Fibroblast of skin of right biceps (primary cell): ENCODE measurements at places on chromosomes 12 and 14.

DNA sequence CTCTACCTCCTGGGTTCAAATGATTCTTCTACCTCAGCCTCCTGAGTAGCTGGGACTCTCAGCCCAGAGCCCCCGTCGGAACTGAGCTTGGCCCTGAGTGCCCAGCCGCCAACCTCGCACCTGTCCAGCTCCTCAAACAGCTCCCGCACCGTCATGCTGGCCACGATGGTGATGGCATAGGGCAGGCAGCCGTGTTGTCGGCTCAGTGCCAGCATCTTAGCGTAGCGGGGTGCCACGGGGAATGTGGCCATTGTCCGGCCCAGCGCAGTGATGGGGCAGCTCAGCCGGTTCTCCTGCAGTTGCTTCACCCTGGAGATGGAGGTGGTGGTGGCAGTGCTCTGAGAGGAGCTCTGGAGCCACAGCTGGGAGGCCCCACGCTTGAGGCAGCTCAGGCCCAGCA lies 32.4 kb downstream of the DHX37 start:
- DNase-seq: no peak

- peak; percentile 48 for DNase-seq
Observed at GRCh38 chr14:54935958-54936357, 33.3 kb upstream of the GCH1 start.

DNA sequence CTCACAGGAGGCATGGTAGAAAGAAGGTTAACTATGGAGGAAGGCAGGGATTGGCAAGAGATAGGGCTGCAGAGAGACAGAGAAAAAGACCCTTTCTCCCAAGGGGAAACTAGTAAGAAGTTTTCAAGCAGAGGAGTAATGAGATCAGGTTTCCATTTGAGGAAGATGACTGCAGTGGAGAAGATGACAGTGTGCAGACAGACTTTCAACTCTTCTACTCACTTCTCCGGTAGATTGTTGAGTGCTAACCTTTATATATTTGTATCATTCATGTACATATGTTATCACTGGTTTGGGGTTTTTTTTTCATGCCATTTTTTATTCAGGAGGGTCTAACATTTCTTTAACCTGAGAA lies 5.9 kb upstream of the B3GNT4 start:
- no peak for DNase-seq

DNA sequence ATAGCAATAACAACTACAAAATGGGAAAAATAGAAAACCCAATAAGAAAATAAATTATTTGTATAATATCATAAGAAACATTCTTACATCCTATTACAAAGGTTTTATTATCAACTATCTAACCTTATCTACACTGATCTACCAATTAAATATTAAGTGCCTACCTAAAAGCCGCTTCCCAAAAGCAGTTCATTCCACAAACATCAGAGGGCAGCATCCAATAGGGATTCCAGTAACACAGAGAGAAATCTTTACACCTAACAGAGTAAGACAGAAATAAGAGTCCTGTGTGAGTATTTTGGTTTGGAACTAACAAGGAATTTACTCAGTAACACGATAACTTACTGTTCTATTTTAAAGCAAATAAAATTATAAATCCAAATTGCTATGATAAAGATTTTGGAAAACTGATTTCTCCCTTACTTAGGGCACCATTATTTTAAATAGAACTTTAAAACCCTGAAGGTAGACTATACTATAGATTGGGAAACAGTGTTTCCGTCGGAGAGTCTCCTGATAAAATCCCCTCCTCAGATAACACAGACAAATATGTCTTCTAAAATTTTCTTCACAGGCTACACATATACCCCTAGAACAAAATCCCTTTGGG lies 15.0 kb downstream of the GXYLT1 start:
- peak; percentile 75 for DNase-seq

DNA sequence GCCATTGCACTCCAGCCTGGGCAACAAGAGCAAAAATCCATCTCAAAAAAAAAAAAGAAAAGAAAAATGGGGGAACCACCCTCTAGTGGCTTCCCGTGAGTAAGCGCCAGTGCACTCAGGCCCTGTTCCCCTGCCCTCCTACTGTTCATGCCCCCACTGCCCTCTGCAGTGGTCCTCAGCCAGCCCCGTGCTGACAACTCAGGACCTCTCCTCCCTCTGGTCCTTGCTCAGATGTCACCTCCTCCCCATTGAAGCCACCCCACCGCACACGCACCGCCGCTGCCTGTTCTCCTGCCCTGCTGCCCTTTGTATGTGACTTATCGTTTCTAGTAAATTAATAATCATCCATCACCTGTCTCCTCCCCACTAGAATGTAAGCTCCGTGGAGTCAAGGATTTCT lies 58.8 kb upstream of the DYNC1H1 start:
- no peak for DNase-seq

DNA sequence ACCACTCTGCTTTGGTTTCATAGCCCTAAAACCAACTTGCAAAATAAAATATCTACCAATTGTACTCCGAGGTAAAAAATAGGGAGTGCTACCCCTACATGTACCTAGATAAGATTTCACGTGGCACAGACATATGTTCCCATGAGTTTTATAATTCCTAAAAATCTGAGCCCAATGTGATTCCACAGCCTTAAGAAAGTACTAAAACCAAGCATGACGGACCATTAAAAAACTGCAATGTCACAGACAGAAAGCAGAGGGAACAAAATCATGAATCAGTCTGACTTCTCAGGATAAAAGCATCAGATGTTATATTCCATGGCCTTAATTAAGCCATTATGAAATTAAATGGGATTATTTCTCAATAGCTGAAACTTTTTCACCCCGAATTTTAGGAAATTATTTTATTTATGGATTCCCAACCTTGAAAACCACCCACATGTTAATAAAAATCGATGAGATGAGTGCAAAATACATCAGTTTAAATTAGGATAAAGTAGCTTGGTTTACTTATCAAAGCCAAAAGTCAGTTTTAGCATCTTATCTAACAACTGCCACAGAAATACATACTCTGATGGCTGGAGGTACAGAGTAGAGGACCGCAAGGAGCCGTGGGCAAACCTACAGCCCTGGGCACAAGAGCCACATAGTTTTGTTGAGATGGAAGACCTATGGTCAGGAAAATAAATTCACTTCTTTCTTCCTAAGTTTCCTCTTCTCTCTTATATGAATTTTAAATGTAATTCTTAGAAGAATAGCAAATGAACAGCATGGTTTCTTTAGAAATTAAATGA lies 4.5 kb downstream of the ITPR2 start:
- DNase-seq: no peak

DNA sequence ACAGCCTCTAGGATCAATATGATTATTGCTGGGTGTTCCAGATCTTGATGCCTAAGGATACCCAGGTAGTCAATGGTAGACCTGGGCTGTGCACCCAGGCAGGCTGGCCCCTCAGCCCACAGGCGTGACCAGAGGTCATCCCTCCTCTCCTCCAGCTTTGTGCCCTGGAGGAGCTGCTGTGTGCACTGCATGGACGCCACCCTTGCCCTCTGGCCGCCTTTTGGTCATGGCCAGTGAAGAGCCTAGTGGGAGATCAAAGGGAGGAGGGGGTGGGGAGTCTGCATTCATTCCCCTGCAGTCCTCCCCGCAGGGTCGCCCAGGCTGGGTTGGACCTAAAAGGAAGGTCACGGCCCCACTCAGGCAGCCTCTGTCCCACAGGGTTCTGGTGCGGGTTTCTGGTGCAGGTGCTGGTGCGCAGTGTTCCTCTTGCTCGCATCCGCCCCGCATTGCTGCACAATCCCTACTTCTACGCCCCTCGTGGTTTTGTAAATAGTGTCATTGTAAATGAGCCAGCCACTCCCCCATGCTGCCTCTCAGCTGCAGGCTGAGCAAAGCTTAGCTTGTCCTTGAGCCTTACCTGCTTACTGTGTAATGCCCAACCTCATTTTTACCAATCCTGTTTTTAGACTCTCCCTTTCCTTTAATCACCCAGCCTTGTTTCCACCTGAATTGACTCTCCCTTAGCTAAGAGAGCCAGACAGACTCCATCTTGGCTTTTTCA lies 55.3 kb downstream of the PSMA6 start:
- no peak for DNase-seq

DNA sequence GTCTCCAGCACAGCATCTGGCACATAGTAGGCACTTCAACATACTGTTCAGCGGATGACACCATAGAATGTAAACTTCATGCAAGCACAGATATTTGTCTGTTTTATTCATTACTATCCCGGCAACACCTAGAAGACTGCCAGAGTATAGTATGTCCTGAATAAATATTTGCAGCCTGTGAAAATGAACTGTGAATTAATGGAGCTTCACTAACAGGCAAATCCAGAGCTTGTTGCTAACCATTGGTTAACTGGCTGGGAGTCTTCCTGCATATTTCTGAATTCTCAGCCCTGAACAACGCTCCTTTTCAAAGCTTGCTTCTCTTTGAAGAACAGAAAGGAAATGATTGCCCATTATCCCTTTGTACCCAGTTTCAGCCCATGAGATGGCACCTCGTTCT lies 243.3 kb upstream of the CRY1 start:
- DNase-seq: no peak

DNA sequence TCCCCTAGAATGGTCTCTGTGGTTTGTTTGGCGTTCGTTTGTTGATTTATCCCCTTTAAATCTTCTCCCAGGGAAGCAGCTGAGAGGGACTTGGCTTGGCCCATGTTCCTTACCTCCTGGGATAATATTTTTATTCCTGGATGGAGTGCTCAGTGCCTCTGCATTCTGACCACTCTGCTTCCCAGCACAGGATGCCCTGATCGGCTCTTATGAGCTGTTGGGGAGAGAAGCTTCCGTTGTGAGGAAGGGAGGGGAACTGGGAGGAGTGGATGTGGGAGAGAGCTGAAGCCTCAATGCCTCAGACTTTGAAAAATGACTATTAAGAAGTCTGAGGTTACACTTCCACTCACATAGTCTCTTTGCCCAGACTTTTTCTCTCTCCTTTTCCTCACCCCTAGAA lies 114.8 kb downstream of the SMOC1 start:
- DNase-seq: no peak

GRCh38 chr12:85058339-85058738 lies 22.2 kb downstream of the LRRIQ1 start:
- DNase-seq: no peak

DNA sequence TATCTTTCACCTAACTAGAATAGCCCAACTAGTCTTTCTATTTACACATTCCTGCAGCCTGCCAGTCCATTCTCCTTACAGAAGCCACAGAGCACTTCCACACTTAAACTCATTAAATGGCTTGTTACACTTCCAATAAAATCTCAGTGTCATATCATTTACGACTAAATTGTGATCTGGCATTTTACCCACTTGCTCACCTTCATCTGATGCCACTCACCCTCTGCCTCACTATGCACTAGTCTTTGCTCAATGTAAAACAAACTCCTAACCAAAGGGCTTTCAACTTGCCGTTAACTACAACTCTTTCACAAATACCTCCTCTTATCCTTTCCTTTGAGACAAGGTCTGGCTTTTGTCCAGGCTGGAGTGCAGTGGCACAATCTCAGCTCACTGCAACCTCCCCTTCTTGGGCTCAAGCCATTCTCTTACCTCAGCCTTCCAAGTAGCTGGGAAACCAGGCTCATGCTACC lies 24.1 kb downstream of the YAF2 start:
- DNase-seq: peak; percentile 20

- DNase-seq: no peak
Observed at GRCh38 chr12:27535318-27535717, 11.3 kb downstream of the PPFIBP1 start.

DNA sequence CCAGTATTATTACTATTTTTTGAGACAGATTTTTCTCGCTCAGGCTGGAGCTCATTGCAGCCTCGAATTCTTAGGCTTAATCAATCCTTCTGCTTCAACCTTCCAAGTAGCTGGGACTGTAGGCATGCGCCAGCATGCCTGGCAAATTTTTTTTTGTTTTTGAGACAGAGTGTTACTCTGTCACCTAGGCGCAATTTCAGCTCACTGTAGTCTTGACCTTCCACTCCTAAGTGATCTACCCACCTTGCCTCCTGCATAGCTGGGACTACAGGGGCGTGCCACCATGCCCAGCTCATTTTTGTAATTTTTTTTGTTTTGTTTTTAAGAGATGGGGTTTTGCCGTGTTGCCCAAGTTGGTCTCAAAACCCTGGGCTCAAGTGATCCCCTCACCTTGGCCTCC lies 15.2 kb downstream of the ERC1 start:
- no peak for DNase-seq

DNA sequence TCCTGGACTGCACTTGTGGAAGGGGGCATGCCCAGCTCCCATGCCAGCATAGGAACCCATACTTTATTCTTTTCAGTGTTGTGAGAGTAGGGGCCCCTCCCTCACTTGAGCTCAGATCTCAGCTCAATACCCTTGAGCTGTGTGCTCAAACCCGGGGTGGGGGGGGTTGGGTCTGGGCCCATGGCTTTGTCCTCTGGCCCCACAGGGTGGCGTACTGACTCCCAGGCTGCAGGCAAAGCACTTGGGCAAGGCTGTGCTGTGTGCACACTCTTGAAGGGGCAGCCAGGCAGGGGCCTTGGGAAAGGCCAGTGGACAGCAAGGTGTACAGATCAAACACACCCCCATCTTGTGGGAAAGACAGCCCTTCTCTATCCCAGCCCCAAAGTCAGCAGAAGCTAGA lies 81.8 kb downstream of the WIF1 start:
- DNase-seq: no peak

GRCh38 chr12:95164656-95165055 lies 52.6 kb downstream of the FGD6 start:
- DNase-seq: peak; percentile 50

- peak; percentile 51 for DNase-seq
Observed at GRCh38 chr12:8559676-8560075, 19.0 kb upstream of the CLEC4E start.

- no peak for DNase-seq
Observed at GRCh38 chr12:131892711-131893604, 1.5 kb upstream of the ULK1 start.

GRCh38 chr14:39447175-39447661 lies 15.0 kb upstream of the FBXO33 start:
- no peak for DNase-seq

DNA sequence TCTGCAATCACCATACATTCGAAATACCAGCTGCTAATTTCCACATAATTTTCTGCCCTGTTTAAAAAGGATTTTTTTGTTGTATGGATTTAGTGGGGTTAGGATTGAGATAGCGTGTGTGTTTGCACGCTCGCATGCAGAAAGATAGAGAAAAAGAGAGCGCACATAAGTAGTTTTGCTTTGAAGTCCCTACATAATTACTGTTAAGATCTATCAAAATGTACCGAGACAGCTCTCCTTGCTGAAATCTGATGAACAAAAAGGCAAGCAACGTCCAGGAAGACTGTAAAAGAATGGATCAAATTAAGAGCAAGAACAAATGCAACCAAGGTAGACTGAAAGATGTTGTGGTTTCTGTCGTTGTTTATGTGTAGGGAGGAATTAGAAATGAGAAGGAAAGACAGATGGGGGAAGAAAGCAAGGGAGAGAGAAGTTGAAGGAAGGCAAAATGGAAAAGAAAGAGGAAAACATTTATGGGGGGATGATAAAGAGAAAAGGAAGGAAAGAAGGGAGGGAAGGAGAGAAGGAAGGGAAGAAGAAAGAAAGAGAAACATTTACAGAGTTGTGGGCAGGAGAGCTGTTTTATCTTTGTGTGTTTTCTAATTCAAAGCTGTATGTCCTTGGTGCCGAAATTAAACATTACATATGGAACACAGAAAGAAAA lies 522.3 kb downstream of the MED13L start:
- DNase-seq: no peak

- no peak for DNase-seq
Observed at GRCh38 chr12:74817499-74817898, 279.9 kb downstream of the ATXN7L3B start.

GRCh38 chr14:97486601-97487120 lies 689.5 kb downstream of the VRK1 start:
- no peak for DNase-seq

GRCh38 chr14:84490081-84490480 lies 1039.9 kb upstream of the FLRT2 start:
- no peak for DNase-seq
